Stimulated activated CD4-positive, alpha-beta T cell treated with anti-CD3 and anti-CD28 coated beads, Interleukin-2, amount 100 ng/mL, for 48 hours (primary cell): ENCODE measurements at places on chromosomes 11 and 22.

GRCh38 chr11:40274017-40274416, 1185.4 kb downstream of the LRRC4C start:
- no peak for DNase-seq

DNA sequence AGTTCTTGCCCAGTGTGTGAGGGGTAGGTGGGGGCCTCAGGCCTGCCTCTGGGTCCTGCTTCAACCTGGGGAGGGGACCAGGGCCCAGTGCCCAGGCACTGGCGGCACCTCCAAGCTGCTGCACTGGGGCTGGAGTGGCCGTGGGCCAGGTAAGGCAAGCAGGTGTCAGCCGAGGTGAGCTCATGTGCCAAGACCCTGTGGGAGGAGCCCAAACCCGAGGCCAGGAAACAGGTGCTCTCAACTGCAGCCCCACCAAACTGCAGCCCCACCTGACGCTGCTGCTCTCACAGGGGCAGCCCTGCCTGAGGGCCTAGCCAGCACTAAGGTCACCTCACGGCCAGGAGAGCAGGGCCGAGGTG, 18.1 kb upstream of the GNB1L start:
- DNase-seq, result no peak

DNA sequence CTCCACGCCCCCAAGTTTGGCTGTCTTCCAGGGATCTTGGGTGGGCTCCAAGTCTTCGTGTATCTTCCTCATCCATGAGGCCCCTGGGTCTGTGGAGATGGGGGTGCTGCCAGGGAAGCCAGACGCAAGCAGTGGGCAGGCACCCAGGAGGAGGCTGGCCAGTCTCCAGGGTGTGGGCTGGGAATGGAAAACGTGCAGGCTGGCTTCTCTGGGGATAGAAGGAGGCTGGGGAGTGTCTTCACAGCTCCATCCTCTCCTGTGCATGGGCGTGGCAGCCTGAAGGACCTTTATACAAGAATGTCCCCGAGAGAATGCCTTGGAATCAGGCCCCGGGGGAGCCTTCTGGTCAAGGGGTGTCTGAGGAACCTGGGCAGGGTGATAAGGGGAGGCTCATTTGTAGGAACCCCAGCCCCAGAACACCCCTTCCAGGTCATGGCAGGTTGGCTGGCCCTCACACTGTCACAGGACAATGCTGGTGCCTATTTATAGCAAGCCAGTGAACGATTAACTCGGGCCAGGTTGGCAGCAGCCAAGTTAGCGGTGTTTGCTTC, 14.0 kb downstream of the SGSM1 start:
- DNase-seq, result no peak

DNA sequence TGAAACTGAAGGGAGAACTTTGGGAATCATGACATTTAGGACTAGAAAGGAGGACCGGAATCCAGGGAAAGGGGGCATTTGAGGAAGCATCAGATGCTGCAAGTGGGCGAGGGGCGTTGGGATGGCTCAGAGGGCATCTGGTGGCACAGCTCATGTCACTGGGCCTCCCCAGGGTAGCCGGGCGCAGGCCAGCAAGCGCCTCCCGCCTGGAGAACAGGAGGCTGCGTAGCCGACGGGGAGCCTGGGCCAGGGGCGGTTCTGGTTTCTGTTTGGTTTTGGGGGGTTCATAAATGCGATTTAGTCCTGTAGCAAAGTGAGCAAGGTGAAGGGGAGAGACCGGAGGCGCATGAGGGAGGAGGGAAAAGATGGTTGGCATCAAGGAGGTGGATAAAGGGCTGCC, 443 bp upstream of the ST14 start:
- no peak for DNase-seq

DNA sequence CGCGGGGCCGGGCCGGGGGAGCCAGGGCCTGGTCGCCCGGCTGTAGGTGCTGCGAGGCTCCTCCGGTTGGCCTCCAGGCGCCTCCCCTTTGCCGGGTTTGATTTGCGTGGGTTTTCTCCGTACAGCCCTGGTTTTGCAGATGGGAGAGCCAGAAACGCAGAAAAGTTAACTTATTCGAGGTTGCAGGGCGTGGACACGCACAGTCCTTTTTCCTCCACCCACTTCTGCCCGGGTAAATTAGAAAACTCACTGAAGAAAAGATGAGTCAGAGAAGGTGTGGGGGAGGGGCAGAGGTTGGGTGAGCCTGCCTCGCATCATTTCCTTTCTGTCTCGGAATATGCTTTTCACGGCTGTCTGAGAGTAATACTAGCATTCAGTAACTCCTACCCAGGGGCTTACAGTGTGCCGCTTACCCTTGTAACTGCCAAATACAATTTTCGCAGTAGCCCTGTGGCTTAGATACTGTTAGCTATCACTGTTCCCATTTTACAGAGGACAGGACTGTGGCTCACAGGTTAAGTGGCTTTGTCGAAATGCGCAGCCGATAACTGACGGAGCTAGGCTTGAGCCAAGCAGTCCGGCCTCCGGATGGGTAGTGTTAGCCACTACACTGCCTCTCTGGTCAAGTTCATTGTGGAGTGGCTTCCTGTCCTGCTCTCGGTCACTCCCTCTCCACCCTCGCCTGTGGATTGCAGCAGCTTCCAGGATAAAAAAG, 812 bp downstream of the FADD start:
- peak; percentile 88 for DNase-seq

DNA sequence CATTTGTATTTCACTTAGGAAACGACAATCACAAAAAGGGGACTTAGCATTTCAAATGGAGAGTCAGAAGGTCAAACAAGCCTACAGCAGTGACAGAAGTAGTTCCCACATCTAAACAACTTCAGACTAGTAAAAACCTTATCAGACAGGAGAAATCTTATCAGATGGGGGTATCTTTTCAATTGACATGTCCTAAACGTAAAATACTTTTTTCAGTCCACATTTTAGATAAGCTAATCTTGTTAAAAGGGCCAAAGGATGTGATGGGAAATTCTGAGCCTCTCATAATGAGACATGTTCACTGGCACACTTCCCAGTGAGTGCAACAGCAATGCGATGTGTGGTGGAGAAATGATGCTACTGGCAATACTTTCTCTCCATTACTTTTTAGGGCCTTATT, 2.4 kb downstream of the MAPK1 start:
- peak; percentile 24 for DNase-seq

- DNase-seq, result no peak
These were observed 858.4 kb downstream of the NTM start for GRCh38 chr11:132228746-132229325.

GRCh38 chr11:127943763-127944162, 643.6 kb downstream of the ETS1 start:
- DNase-seq, result no peak

- DNase-seq, result peak; percentile 71
These were observed 18.2 kb downstream of the KCNJ1 start for GRCh38 chr11:128848815-128849455.

DNA sequence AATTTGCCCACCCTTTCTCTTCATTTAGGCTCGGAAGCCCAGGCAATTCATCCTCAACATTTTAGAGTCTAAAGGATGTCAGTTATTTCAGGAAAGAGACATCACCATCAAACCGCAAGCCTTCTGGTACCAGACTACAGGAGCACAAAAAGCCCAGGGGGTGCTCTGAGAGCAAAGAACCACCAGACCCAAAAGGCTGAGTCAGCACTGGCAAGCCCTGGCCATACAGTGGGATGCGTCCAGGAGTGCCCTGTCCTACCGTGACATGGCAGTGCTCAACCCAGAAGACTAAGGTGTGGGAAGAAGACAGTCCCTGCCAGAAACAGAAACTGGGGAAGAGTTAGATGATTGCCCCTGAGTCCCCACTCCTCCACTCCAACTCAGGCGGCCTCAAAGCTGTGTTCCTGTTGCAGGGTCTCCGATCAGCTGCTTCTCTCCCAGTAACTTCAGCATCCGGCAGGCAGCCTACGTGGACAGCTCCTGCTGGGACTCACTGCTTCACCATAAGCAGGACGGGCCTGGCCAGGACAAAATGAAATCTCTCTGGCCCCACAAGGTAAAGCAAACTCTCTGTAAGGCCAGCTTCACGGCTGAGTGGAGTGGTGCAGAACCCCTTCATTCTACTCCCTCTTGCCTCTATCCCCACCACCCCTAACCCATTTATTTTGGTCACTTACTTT, 1.5 kb downstream of the PANX3 start:
- DNase-seq, result no peak

DNA sequence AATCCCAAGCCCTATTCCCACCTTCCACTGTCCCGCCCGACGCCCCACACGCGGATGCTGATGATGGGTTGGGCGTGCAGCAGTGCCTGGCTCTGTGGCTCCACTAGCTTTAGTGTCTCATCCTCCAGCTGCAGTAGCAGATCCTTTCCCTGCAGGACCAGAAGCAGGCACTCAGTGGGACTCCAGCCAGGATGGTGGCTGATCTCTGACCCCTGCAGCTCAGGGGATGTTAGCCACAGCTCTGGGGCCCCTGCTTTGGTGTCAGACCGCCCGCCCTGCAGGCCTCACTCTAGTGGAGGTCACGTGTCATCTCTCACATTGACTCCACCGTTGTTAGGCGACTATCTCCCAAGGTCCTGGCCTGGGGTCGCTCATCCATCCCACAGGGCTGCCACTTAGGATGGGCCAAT, 11.8 kb downstream of the SMPD1 start:
- no peak for DNase-seq

DNA sequence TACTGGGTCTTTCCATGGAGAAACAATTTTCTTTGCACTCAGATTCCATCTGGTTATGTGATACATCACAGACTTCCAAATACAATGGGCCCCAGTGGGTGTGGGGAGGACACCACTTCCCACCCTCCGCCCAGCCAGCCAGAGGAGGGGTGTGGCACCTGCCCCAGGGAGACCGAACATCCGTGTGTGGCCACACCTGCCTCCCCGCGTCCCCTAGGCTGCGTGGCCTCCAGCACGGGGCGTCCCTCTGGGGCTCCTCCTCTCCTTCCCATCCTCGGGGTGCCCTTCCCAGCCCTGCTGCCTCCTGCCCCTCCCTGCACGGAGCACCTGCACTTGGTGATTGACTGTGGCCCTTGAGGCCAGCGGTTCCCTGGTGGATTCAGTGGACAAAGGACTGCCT, 49.1 kb downstream of the CERK start:
- no peak for DNase-seq

DNA sequence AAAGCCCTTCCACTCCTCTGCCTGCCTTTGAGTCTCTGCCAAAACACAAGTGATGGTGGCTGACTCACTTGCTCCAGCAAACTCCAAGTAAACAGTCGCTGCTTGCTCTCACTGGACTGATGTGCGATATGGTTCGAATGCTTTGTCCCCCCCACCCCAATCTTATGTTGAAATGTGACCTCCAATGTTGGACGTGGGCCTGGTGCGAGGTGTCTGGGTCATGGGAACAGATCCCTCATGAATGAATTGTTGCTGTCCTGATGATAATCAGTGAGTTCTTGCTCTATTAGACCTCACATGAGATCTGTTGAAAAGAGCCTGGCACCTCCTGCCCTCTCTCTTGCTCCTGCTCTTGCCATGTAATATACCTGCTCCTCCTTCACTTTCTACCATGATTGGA, 747.9 kb downstream of the OPCML start:
- no peak for DNase-seq

GRCh38 chr11:131235328-131236298, 134.8 kb upstream of the NTM start:
- no peak for DNase-seq

GRCh38 chr11:93197380-93198214, at the start of gene SLC36A4:
TSS of gene SLC36A4 (minus strand) at chr11:93197991. CDS start at chr11:93197832, 159 bp downstream.
- DNase-seq, result peak; percentile 76

- DNase-seq, result no peak
These were observed 155.0 kb downstream of the ADAMTS15 start for GRCh38 chr11:130603335-130603906.

DNA sequence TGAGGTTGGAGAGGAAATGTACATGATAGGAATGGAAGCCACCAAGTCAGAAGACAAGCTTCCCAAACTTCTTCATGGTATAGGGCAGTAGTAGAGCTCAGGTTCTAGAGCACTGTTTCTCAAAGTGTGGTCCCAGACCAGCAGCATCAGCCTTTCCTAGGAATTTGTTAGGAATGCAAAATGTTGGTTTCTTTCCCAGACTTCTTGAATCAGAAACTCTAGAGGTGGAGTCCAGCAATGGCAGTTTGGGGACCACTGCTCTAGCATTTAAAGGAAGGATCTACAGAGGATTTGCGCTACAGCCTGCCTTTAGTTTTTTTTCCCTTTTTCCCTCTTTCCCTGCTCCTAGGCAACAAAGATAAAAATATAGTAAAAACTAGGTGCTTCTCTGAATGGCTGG, 17.0 kb upstream of the MMP12 start:
- no peak for DNase-seq

- DNase-seq, result no peak
These were observed 5.3 kb downstream of the TAGLN start for GRCh38 chr11:117204283-117205080.

GRCh38 chr11:31433851-31434250, 64.2 kb downstream of the DNAJC24 start:
- no peak for DNase-seq

DNA sequence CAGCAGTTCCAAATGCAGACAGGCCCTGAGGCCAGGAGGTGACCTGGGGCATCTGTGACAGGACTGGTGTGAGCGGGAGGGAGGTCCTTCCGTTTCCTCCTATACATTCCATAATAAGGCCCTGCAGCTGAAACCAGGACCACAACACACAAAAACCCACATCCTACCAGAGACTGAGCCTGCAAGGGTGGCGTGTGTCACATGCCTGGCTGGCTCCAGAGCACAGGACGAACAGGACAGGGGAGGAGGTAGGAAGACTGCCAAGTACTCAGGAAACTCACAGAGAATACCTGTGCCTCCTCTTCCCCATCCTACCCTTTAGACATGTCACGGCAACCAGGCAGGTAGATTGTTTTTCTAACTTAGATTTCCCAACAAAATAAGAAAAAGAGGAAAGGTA, 103.9 kb downstream of the ARL14EP start:
- no peak for DNase-seq

DNA sequence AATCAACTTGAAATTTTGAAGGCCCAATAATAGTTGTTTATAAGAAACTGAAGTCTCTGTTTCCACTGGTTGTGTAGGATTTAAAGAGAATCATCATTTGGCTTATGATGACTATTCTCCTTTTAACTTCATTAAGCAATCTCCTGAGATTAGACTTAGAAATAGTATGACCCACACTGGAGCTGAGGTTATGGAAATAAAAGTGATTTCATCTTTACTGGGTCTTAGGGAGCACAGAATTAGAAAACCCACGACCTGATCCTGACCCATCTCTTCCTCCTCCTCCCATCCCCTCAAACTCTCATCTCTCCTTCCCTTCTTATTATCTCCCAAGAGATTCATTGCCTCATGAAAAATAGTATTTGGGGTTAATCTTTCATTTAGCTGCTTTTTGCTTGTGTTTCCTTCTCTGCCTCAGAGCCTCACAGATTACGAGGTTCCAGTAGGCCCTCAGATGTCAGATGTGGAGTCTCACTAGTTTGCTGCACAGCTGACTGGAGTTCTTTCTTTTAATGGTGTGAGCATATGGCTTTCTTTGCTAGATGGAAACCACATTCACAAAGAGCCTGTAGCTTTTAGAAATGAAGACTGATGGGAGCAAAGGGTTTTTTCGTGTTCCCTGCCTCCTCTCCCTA, 85.0 kb downstream of the ALX4 start:
- DNase-seq, result no peak

- DNase-seq, result no peak
These were observed 102.9 kb downstream of the USP35 start for GRCh38 chr11:78291503-78292108.
